ENCODE measurements at places on chromosomes 2 and 18.

GRCh38 chr18:50014606-50015005 lies 180.3 kb downstream of the MYO5B start:
- H3K4me3 ChIP-seq: no peak overlapping the region
- no peaks in the 10 kb centered on the region for H3K4me1 ChIP-seq
- H3K27me3 ChIP-seq: peaks cover 22% of the 10 kb centered on the region
- no peak for DNase-seq

GRCh38 chr2:211564441-211564840 lies 974.2 kb downstream of the ERBB4 start:
- no peaks in the 10 kb centered on the region for H3K27me3 ChIP-seq
- DNase-seq: no peak
- H3K4me3 ChIP-seq: no peak overlapping the region

DNA sequence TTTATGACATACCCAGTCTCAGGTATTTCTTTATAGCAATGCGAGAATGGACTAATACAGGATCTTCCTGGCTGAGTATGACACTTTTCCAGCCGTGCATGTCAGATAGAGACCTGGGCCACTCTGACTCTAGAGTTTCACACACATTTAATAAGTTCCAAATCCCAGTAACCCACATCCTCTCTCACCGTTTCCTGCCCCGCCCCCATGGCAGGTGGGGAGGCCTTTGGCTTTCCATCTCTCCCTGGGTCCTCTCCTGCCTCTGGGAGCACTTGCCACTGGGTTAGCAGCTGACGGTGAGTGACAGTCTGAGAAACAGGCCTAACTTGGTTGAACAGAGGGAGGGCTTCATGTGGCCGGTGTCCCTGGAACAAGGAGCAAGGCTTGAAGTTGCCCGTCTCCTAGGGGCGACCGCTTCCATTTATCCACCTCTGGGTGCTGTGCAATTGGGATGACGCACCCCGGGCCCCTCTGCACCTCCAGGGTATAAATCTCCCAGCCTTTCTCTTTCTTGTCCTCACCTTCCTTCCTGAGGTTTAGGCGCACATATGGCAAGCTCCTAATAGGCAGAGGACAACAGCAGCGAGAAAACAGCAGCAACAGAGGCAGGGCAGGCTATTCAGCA lies 152.7 kb upstream of the HDAC4 start:
- H3K4me3 ChIP-seq: no peak overlapping the region
- no peak overlapping the region for H3K27ac ChIP-seq
- H3K27me3 ChIP-seq: no peaks in the 10 kb centered on the region
- H3K36me3 ChIP-seq: no peaks in the 10 kb centered on the region

DNA sequence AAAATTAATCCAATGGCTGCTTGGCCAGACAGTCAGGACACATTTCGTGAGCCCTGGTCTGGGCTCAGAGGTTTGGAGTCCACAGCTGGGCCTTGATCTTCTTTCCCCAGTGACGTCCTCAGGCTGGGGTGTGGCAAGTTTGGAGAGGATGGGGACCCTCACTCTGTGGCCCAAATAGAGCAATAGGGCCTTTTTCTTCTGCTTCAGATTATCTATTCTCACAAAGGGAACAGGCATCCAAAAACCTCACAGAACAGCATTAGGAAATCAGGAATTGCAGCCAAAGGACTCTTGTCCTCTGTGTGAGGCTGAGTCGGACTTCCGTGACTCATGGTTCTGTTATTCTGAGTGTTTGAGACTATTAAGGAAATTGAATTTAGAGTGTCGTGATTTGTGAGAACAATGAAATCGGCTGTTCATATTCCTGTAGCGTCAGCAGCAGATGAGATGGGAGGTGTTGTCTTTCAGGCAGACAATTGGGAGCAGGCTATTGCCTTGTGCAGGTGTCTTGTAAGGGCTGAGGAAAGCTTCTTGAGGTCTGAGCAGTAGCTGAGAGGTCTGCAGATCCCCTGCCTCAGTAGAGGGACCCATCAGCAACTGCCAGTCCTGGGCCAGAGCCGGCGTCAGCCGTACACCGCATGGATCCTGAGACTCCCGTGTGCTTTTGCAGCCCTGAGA lies 113.8 kb downstream of the SH3RF3 start:
- no peaks in the 10 kb centered on the region for H3K27me3 ChIP-seq
- H3K4me3 ChIP-seq: no peak overlapping the region
- no peaks in the 10 kb centered on the region for H3K36me3 ChIP-seq
- no peak for DNase-seq
- peaks cover 24% of the 10 kb centered on the region for H3K4me1 ChIP-seq
- H3K27ac ChIP-seq: peak overlapping the region; percentile 83

DNA sequence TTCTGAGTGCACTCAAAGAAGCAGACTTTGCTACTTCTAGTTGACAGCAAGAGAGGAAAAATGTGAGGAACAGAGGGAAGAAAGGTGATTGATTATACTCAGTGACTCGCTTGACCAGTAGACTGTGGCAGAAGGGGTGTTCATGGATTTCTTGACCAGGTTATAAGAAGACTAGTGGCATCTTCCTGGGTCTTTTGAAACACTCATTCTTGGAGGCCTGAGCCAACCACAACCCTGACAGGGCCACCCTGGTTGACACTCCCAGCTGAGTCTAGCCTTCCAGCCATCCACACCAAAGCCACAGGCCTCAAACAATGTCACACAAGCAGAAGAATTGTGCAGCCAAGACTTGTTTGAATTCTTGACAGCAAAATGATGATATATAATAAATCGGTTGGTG lies 366.3 kb downstream of the SS18 start:
- H3K27ac ChIP-seq: peak overlapping the region; percentile 99
- no peaks in the 10 kb centered on the region for H3K27me3 ChIP-seq
- H3K36me3 ChIP-seq: no peaks in the 10 kb centered on the region
- peak; percentile 82 for DNase-seq
- peak overlapping the region; percentile 43 for H3K4me3 ChIP-seq

Data from natural killer cell treated with Interleukin-12 subunit alpha and Interleukin-12 subunit beta and Interleukin-15 and Interleukin-18, amount 100 ng/mL, for 72 hours (primary cell).